ENCODE measurements at places on chromosomes 3 and 15.
A peak's percentile ranks its signal among the peaks of the same experiment; 100 is the strongest.

GRCh38 chr3:182904164-182904563 is 76.2 kb downstream of the DCUN1D1 start:
- no peak for DNase-seq

DNA sequence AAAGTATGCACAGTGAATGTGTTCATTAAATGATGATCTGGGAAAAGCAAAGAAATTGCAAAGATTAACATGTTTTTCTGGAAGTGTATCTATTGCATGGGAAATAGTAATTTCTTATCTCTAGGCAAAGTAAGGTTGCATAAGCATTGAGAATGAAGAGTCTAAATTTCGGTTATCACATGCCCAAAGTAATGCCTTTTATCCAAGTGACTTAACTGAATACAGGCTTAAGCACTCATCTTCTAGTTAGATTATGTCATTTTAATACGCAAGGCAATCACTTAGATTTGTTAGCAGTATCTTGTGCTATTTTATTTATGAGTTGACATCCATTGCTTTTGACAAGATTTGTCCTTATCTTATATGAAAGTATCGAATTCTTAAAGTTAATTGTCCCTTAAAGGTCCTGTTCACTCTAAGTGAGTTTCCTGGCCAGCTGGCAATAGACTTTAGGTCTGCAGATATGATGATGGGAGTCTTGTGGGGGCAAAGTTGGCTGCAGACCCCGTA is 100.5 kb downstream of the NAALADL2 start:
- DNase-seq: no peak

DNA sequence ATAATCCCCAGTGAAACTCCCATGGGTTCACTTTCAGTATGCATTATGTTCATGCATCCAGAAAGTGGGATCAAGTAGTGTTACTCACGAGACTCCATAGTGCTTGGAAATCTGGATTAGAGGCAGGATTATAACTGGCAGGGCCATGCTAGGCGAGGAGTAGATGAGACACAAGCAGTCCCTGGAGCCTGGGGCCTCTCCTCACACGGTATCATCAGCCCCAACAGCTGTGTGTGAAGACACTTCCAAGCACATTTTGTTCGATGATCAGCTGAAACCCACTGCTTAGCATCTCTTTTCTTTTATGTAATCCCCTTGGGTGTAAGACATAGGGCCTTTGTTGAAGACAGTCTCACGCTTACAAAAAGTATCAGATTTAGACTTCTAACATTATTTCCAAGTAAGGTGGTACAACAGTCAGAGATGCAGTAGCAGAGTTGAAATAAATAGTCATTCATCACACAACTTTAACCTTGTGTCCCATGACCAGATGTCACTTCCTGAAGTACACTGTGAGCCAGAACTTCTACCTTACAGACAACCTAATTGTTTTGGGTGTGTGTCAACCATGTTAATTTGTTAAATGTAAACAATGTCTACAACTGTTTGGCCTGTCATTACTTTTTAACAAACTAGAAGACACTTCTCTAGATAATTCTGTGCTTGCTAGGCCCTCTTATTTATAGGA is 116.9 kb downstream of the GADL1 start:
- no peak for DNase-seq

DNA sequence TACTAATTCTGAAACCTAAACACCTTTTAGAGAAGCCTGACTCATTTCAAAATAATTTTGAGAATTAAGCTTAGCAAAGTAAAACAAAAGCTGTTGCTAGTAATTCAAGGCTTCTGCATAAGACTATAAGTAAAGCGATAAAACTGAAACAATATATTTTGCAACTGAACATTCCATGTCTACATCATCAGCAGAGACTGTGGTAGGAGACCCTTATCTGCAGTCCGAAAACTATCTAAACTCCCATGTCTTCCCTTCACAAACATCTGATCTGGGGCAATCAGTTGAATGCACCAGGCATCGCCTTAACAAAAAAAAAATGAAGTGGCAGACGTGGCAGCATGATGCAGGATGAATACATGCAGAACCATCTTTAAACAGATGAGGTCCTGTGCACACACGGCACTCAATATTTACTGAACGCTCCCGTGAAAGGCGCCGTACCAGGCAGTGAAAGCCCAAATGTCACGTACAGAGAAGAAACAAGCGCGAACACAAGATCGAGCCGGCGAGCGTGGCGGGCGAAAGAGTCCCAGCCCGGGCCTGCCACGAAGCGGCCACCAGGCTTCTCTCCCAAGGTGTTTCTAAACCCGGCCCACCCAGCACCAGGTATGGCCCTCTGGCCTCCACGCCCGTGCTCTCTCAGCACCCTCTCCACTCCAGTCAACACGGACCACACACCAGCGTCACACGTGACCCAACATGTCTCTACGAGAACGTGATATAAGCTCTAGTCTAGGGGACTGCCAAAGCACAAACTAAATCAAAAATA is 63.0 kb downstream of the CHSY1 start:
- DNase-seq: no peak

DNA sequence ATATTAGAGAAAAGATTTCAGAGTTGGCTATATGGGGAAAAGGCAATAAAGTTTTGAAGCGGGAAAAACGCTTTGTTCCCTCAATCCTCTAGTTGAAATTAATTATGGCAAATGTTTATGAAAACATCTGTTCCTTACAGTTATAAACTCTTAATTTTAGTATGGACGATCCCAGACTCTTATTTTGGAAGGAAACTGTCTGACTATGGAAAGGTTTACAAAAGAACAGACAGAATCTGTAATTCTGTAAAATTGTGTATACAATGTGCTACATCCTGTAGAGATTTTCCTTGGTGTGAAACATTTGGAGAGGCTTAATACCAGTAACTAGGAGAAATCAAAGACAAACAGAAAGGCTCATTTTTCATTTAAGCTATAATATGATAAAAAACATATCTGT is 311.8 kb downstream of the TBC1D5 start:
- DNase-seq: no peak

GRCh38 chr3:190266265-190266912 is 55.9 kb downstream of the CLDN1 start:
- no peak for DNase-seq

DNA sequence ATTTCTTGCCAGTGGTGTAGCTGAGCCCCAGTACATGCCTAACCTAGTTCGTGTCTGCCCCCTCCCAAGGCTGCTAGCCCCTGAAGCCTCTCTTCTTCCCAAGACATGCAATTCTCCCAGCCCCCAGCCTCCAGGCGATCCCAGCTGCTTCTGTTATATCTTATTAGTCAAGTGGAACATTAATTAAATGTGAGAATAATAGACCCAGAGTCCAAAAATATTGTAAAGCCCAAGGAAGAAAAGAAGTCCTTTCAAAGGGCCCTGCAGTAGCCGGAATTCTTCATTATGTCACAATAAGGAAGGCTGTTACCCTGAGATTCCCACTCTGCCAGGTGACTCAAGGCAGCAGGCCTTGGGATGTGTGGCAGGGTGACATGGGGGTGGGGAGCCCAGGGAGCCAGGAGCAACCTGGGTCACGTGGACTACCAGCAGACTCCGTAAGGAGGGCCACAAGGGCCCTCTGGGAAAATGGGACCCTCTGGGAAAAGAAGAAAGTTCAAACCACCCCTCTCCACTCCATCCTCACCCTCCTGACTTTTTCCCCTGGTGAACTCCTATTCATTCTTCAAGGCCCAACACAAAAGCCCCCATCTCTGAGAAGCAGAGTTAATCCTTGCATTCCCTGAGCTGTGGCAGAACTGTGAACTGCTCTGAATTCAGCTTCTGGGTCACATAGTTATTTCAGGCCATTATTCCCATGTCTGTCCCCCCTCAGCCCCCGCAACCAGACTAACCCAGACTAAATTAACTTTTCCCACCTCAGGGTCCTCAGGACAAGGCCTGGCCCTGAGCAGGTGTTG is 21.8 kb upstream of the TRH start:
- no peak for DNase-seq

- no peak for DNase-seq
Measured at GRCh38 chr3:160665784-160666526, 11.0 kb upstream of the ARL14 start.

DNA sequence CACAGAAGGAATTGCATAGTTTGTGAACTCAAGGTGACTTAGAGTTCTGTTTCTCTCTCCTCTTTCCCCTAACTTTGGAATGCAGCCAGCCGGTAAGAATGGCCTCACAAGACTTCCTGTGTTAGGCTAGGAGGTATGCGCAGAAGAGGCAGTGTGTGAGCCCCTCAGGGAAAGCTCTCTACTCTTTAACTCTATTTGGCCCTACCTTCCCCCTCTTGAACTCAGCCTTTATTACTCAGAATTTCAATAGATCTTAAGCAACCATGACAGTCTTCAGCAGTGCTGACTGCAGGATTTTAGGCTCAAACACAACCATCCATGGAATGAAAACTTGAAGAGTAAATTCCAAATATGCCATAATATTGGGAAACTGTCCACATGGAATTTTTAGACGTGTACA is 209.5 kb downstream of the DTWD1 start:
- DNase-seq: no peak

GRCh38 chr15:73617913-73618312 is 15.3 kb downstream of the NPTN start:
- no peak for DNase-seq

DNA sequence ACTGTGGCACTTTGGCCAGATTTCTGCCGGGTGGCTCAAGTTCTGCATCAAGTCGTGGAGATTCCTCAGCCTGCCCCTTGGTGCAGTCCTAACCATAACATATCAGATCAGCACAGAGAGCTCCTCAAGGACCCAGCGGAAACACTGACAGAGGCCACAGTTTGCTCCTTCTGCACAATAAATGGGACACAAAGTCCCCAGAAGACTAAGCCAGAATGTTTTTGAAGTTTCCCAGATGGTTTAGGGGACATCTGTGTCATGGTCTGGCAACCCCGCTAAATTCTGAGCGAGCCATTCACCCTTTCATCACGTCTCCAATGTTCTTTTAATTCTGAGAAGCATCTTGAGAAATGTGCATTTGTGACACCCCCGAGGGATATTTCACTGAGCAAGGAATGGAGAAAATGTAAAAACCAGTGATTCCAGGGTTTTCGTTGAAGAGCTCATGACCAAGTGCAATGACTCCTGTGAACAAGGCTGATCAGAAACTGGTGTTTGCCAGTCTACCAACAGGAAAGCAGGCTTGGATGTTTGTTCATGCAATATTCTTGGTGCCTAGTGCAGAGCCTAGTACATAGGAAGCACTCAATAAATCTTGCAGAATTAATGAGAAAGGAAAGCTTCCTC is 64.8 kb upstream of the LMCD1 start:
- DNase-seq: no peak

DNA sequence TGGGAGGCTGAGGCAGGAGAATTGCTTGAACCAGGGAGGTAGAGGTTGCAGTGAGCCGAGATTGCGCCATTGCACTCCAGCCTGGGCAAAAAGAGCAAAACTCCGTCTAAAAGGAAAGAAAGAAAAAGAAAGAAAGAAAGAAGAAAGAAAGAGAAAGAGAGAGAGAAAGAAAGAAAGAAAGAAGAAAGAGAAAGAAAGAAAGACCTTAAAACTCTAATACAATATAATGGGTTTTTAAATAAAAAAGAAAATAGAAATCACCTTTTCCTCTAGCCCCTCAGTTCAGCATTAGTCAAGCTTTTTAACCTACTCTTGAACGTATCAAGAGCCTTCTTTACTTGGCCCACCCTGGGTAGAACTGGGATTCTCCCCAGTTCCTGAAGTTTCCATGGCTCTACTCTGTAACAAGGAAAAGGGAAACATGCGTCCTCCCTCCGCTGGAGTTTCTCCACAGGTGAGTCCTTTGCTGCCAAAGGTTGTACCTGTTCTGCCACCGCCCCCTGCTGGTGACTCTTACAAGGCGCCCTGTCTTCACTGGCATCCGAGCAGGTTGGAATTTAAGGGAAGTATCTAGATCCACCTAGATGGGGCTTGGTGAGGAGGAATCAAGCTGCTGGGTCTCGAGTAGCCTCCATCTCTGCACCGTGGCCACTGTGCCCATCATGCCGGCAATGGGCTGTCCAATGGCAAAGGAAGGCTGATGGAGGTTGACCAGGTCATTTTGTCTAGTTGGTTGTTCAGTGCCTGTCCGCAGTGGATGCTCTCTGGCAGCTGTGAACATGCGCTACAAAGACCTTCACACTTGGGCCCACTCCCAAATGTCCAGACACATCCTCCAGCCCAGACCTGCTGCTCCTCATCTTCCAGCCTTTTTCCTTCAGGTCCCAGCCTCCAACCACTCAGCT is 20.6 kb upstream of the EPHB3 start:
- peak; percentile 92 for DNase-seq

GRCh38 chr3:63918321-63918720 is 6.1 kb upstream of the SCAANT1 start:
- no peak for DNase-seq

- no peak for DNase-seq
Measured at GRCh38 chr3:38054499-38055001, 15.5 kb downstream of the DLEC1 start.

DNA sequence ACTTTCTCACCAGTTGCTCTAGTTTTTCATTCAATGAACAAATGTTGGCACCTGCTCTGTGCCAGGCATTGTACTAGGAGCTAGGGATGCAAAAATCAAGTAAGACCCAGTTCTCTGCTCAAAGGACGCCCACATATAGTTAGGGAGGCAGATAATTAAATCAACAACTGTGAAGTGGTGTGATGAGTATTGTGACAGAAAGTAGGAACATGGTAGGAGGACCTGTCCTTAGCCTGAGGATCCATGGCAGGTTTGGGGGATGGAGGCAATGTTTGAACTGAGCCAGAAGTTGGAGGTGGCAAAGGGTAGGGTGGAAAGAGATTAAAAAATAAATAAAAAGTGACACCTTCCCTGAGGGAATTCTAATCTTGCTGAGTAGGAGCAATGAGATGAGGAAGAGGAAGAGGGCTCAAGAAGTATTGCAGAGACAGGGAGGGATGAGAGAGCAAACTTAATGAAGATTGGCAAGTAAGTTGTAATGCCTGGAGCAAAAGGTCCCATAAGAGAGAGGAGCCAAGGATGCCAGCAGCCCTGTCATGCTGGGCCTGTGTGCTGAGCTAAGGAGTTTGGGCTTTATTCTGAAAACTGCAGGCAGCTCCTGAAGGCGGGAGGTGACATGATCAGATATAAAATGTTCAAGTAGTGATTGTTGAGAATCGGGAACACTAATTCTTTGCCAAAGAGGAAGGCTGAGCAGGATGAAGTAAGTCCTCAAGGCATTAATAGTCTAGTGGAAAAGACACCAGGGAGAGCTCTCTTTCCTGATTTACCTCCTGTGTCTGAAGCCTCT is 184.3 kb upstream of the PPP2R3A start:
- DNase-seq: no peak

GRCh38 chr3:129249284-129250065 is at the start of gene COPG1:
Gene COPG1, plus strand, starts transcription at chr3:129249606. Its CDS starts 104 bp downstream, at chr3:129249710.
- peak; percentile 98 for DNase-seq

GRCh38 chr3:58528629-58529028 is 8.4 kb downstream of the ACOX2 start:
- no peak for DNase-seq

- DNase-seq: no peak
Measured at GRCh38 chr3:119990888-119991287, 103.4 kb downstream of the GSK3B start.

Data from activated CD4-positive, alpha-beta T cell treated with anti-CD3 and anti-CD28 coated beads, Interleukin-2, amount 10 ng/mL, durations not matched to agents 24 days and 14 days (primary cell).